CD4-positive, alpha-beta T cell treated with Interleukin-15 for 1 hour (primary cell): ENCODE measurements at places on chromosomes 6 and 20.

DNA sequence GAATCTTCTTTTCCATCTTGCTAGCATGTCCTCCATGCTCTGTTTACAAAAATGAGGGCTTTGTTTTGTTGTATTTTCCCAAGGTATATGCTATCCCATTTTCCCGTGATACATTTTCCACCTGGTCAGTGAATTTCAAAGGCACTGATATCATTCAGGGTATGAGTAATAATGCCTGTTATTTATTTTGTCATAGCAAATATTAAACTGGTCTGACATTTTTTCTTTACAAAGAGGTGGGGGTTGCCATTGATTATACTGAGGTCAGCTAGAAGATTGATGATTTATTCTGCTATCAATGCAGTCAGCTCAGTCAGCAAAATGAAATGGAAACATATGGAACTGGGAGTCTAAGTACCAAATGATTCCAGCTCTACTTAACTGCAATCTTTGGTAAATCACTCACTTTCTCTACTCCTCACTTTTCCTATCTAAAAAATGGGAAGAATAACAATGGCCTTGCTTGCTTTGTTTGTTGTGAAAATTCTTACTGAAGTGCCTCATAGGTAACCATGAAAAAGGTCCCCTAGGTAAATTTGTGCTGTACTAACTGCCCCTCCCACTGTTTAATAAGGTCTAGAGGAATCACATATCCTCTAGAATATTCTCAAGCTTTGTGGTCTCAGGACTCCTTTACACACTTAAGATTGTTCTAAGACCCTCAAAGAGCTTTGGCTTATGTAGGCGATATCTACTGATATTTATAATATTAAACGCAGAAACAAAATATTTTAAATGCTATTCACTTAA is 64.0 kb downstream of the ARHGAP18 start:
- DNase-seq: no peak

GRCh38 chr6:3321042-3321441 is 62.3 kb downstream of the PSMG4 start:
- no peak for DNase-seq

DNA sequence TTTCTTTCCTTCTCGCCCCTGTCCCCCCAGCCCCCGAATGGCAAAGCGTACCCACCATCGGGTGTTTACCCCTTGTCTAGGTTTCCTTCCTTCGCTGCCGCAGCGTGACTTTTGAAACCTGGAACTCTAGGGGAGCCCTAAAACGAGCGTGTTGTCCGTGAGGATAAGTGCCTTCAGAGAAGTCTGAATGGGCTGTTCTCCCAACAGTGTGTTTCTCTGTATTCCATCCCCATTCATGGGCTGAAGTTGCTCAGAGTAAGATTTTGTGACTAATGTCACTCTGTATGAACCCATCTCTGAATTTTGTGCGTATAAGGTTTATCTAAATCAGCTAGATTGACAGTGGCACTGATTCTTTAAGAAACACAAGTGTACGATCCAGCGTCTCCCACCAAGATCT is 949 bp downstream of the MACROD2 start:
- no peak for DNase-seq

DNA sequence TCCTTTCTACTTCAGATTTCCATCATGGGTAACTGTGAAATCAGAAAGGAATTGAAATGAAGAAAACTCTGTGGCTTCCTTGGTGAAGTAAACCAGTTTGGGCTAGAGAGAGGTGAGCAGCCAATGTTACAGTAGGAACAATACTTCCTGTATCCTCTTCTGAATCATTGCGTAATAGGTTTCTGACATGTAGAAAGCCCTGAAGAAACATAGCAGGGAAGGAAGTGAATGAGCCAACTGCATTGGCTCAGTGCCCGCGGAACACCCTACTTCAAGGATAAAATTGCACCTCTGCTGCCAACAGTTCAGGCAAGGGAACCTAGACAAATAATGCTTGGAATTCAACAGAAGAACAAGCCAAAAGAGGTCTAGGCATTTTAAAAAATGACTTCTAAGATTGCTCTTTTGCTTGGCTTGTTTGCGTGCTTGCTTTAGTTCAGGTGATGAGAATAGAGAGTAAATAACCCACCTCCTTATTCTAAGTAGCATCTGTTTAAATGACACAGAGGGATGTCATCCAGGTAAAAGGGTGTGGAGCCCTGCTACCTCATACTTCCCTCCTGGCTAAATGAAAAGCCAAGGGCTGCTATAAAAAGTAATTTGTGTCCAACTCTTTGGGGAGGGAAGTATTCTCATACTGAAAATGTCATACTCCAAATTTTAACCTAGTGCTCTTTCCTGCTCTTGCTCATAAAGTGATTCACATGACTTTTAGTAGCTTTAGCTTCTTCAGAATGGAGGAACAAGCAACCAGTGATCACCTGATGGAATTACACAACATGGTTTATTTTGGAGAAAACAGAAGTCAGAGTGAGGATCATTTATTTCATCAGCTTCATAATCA is 30.0 kb upstream of the AKIRIN2 start:
- DNase-seq: peak; percentile 79
